ENCODE measurements at places on chromosomes 5 and 9.

- no peak for DNase-seq
Measured at GRCh38 chr9:125897481-125897880, 150.3 kb downstream of the PBX3 start.

DNA sequence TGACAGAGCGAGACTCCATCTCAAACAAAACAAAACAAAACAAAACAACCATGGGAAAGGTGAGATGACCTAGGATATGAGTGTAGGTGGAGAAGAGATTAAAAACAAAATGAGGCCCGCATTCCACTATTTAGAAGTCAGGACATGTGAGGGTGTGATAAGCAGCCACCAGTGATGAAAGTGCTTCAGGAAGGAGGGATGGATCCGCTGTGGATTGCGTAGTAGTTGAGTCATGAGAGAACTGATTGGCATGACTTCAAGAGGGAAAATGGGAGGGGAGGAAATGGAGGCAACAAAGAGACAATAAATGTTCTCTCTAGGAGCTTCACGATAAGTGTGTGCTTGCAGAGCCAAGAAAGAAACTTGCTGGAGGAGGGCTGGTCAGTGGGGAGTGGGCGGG lies 367.6 kb downstream of the ARL15 start:
- no peak for DNase-seq

- DNase-seq, result no peak
Measured at GRCh38 chr5:149206524-149207141, 65.0 kb upstream of the AFAP1L1 start.

- DNase-seq, result no peak
Measured at GRCh38 chr9:130328349-130328801, 62.8 kb downstream of the HMCN2 start.

GRCh38 chr5:102986074-102986473 lies 133.9 kb downstream of the GIN1 start:
- no peak for DNase-seq

DNA sequence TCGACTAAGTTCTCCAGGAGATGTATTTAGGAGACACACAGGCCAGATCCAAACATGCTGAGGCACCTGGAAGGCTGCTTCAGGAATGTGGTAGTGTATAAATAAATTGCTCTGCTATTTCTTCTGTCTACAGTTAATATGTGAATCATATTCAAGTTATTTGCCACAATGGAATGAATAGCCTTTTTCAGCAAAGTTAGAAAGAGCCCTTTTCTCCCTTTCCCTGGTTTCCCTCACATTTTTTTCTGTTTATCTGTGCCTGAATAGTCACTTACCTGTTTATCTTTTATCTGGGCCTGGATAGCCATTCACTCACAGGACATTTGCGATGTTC lies 44.1 kb upstream of the CLINT1 start:
- DNase-seq, result no peak

DNA sequence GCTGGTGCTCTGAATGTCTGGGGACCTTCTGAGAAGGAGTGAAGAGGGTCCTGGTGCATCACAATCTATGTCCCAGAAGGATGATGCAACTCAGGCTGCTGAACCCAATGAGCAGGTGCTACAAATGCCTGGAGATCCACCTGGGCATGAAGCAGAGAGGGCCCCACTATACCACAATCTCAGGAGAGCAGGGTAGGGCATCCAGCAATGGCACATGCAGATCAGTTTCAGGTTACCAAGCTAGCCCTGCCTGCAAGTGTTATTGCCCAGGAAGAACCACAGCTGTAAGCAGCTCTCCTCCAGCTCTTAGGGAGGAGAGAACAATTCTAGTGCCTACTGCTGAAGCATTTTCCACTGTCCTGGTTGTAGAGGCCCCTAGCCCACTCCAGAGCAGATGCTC lies 389.2 kb upstream of the TNC start:
- DNase-seq, result no peak

GRCh38 chr9:128633057-128633456 lies 23.6 kb downstream of the DYNC2I2 start:
- DNase-seq, result no peak

GRCh38 chr5:143564417-143564816 lies 160.9 kb upstream of the NR3C1 start:
- DNase-seq, result no peak

Measured in activated CD4-positive, alpha-beta T cell treated with anti-CD3 and anti-CD28 coated beads for 1 hour (primary cell).